ENCODE measurements at places on chromosomes 12 and 14.
A peak's percentile ranks its signal among the peaks of the same experiment; 100 is the strongest.

DNA sequence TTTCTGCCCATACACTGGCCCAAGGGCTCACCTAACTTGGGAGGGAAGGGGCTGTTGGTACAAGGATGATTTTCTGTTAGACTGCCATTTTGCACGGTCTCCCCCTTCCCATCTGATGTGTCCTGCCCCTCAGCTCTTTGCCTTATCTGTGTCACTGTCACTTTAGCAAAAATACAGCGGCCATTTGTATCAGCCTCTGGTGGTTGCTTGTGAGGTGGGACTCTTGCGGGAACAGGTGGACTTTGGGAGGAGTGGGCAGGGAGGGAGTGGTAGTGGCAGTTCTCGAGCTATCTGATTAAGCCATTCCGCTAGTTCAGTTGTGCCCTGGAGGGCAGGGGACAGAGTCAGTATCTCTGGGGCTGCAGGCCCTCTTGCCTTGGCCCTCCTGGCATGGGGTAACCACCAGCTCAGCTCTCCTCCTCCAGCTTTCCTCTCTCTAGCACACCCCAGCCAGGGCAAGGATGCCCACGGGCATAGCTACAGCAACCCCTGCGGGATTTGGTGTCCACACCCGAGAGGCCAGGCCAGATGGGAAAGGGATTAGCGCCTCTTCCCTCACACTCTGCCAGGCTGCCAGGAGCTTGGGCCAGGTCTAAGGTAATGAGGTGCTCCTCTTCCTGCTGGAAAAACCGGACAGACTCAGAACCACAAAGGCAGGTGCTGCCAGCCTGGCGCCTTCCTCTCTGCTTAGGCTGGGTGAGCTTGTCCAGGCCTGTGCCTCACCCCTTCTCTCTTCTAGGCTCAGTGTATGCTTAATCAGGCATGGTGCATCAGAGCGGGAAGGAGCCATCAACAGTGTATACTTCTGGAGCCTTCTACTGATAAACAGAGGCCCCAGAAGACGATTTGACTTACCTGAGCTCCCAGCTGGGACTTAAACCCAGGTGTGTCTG lies 8.7 kb downstream of the SLC48A1 start:
- H3K36me3 ChIP-seq = peaks cover 27% of the 10 kb centered on the region
- no peaks in the 10 kb centered on the region for H3K27me3 ChIP-seq
- no peak overlapping the region for H3K27ac ChIP-seq
- H3K4me3 ChIP-seq = no peak overlapping the region
- peaks cover 2% of the 10 kb centered on the region for H3K4me1 ChIP-seq

DNA sequence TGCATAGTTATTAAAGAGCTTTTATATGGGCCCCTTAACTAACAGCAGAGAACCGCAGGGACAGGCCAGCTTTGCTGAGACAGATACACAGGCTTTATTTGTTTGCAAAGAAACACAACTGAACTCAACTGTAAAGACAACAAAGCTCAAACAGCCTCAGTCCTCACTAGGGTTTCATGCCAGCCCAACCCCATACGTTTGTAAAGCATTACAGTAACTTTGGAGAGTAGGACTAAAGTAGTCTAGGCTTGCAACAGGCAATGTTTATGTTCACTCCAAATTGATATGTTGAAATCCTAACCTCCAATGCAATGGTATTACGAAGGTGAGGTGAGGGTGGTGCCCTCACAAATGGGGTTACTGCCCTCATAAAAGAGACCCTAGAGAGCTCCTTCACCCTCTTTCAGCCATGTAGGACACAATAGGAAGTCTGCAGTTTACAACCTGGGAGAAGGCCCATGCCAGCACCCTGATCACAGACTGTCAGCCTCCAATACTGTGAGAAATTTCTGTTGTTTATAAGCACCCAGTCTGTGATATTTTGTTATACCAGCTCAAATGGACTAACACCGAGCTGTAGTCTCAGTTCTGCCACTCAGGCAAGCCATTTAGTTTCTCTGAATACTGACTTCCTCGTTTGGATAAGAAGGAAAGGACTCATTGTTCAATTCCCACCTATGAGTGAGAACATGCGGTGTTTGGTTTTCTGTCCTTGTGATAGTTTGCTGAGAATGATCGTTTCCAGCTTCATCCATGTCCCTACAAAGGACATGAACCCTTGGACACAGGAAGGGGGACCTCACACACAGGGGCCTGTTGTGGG lies 35.2 kb downstream of the PPM1H start:
- no peak overlapping the region for H3K4me3 ChIP-seq
- no peak for DNase-seq
- no peaks in the 10 kb centered on the region for H3K4me1 ChIP-seq
- no peaks in the 10 kb centered on the region for H3K36me3 ChIP-seq
- no peaks in the 10 kb centered on the region for H3K27me3 ChIP-seq
- H3K27ac ChIP-seq = no peak overlapping the region

- no peaks in the 10 kb centered on the region for H3K4me1 ChIP-seq
- peak; percentile 41 for DNase-seq
- H3K4me3 ChIP-seq = peak within 1 kb of the TSS; percentile 81
- H3K27ac ChIP-seq = no peak within 1 kb of the TSS
- H3K36me3 ChIP-seq = no peaks in the 10 kb centered on the region
Measured at GRCh38 chr12:12349711-12350665, at the start of gene MANSC1. Gene MANSC1, minus strand, starts transcription at chr12:12350242. Its CDS starts 6,928 bp downstream, at chr12:12343314.

- H3K4me3 ChIP-seq = no peak overlapping the region
- H3K36me3 ChIP-seq = no peaks in the 10 kb centered on the region
- H3K27me3 ChIP-seq = no peaks in the 10 kb centered on the region
- no peak for DNase-seq
- H3K4me1 ChIP-seq = no peaks in the 10 kb centered on the region
Measured at GRCh38 chr12:33125755-33126154, 229.2 kb upstream of the PKP2 start.

- H3K27me3 ChIP-seq = no peaks in the 10 kb centered on the region
- no peak overlapping the region for H3K27ac ChIP-seq
Measured at GRCh38 chr14:105178069-105178867, 2.8 kb downstream of the NUDT14 start.

DNA sequence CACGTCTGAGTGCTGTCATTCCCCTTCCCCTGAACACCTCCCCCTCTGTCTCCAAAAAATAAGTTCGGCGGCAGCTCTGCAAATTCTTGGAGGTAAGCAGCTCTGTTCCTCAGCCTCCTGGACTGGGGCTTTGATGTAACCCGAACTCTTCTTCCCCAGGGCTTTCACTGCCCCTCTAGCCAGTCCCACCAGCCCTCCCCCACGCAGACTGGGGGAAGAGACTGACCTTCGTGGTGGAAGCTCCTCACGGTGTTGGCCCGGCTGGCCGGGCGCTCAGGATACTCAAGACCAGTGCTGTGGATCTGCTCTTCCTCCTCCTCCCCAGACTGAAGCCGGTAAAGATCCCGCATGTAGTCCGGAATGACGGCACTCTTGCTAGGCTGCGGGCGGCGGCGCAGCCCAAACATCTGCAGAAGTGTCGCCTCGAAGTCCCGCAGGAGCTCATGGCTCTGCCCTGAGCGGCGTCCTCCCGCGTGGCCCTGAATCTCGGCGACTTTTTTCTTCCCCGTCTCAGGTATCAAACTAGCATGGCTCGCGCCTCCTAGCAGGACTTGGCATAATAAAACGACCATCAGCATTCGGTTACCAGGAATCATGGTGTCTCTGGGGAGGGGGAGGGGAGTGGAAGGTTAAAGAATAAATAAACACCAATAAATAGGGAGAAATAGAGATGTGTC lies 4.9 kb downstream of the BMP4 start:
- peak; percentile 19 for DNase-seq
- H3K36me3 ChIP-seq = peaks cover 2% of the 10 kb centered on the region
- no peak overlapping the region for H3K27ac ChIP-seq
- H3K27me3 ChIP-seq = peaks cover 6% of the 10 kb centered on the region

- no peaks in the 10 kb centered on the region for H3K27me3 ChIP-seq
- DNase-seq = no peak
- no peaks in the 10 kb centered on the region for H3K36me3 ChIP-seq
- no peak overlapping the region for H3K4me3 ChIP-seq
- H3K27ac ChIP-seq = no peak overlapping the region
Measured at GRCh38 chr14:99467336-99468078, 13.2 kb downstream of the SETD3 start.

DNA sequence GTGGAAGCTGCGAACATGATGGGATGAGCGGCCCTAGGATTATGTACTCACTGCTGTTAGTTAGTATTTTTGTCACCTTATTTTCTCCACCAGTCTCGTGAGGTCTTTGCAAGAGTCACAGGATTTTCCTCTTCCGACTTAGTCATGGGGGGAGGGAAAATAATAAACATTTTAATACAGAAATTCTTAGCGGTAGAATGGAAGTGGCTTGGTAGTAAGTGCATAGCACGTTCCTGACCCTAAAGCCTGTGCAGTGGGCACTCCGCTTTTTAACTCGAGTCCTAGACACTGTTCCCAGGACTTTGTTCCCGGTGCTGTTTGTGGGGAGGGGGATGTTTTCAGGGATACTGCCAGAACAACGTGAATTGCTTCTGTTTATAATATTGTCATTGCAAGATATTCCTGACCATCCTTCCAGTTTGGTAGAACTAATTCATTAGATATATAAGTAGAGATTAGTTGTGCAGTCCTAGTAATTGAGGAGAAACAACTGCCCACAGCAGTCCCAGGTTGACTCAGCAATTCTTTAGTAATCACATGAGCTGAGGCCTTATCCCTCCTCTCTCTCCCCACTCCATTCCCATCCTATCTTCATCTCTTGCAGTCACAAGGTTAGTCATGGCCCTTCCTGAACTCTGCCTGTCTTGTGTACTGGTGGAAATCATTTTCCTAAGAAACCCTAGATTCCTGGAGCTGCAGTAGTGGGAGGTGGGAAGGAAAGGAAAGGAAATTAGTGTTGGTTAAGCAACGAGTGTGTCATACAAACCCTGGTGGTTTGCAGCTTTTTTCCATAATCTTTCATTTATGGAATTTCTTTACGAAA lies 799 bp downstream of the SLC38A6 start:
- H3K27me3 ChIP-seq = no peaks in the 10 kb centered on the region
- H3K4me3 ChIP-seq = peak overlapping the region; percentile 98
- DNase-seq = peak; percentile 90
- H3K36me3 ChIP-seq = peaks cover 3% of the 10 kb centered on the region
- H3K27ac ChIP-seq = peak overlapping the region; percentile 95
- peaks cover 3% of the 10 kb centered on the region for H3K4me1 ChIP-seq

DNA sequence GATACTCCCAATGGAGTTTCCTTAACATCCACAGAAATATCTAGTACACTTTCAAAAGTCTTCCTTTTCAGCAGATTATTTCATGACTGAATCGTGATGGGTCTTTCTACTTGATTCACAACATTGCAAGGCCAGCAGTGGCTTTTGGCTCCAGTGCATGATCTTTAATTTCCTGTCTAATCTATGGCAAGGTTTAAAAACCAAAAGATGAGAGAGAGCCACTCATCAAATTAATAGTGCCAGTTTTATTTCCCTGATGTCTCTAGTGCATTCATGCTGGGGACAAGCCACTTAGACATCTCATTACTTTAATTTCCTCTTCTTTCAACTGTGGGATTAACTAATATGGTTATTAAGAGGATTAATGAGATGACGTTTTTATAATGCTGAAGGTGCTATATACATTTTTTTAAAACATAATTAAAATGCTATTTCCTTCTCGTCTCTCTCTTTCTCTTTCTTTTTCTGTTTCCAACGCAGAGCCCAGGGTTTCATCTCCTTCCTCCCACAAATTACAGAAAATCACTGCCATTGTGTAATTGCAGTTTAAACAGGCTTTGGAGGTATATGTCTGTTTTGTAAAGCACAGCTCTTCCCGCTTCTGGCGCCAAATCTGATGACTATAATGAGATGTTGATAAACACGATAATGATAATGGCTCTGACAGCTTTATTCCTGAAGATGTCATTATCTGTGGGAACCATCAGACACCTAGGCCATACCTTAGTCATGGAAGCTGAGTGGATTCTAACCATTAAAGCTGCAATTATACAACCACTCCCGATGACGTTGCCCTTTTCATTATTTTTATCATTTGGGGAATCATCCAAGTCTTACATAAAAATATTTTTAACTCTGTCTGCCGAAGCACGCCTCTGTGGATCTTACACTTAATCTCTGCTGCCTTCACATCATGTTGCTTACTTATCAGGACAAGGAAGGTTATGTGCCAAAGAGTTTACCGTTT lies 103.1 kb upstream of the PPM1H start:
- no peak for DNase-seq
- no peaks in the 10 kb centered on the region for H3K36me3 ChIP-seq
- H3K27me3 ChIP-seq = no peaks in the 10 kb centered on the region
- no peak overlapping the region for H3K4me3 ChIP-seq
- H3K27ac ChIP-seq = no peak overlapping the region

DNA sequence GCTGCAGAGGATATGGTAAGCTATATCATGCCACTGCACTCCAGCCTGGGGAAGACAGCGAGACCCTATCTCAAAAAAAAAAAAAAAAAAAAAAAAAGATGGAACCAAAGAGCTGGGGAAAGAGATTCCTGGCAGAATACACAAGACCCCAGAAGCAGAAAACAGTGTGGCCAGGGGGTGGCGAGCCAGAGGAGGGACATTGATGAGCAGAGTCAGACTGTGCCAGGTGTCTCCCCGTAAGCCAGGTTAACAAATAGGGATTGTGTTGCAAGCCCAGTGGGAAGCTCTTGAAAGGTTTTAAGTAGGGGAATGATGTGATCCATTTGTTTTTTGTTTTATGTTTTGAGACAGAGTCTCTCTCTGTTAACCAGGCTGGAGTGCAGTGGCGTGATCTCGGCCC lies 56.1 kb downstream of the FIGNL2 start:
- no peaks in the 10 kb centered on the region for H3K27me3 ChIP-seq
- no peak for DNase-seq
- no peak overlapping the region for H3K27ac ChIP-seq
- peaks cover 10% of the 10 kb centered on the region for H3K4me1 ChIP-seq
- H3K4me3 ChIP-seq = no peak overlapping the region

DNA sequence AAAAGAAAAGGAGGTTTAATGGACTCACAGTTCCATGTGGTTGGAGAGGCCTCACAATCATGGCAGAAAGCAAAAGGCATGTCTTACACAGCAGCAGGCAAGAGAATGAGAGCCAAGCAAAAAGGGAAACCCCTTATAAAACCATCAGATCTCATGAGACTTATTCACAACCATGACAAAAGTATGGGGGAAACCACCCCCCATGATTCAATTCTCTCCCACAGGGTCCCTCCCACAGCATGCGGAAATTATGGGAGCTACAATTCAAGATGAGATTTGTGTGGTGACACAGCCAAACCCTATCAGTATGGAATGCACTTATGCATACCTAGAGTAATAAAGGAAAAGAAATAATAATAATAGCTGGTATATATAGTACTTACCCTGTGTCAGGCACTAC lies 4.5 kb upstream of the GLIPR1 start:
- no peak overlapping the region for H3K27ac ChIP-seq
- H3K27me3 ChIP-seq = no peaks in the 10 kb centered on the region
- H3K4me1 ChIP-seq = peaks cover 7% of the 10 kb centered on the region
- DNase-seq = no peak
- H3K36me3 ChIP-seq = no peaks in the 10 kb centered on the region
